ENCODE measurements at places on chromosomes 12 and 14.

- DNase-seq = no peak
These were observed 9.7 kb downstream of the TUBA1C start for GRCh38 chr12:49274396-49275069.

GRCh38 chr12:15116983-15117382 lies 104.2 kb downstream of the RERG start:
- DNase-seq = no peak

DNA sequence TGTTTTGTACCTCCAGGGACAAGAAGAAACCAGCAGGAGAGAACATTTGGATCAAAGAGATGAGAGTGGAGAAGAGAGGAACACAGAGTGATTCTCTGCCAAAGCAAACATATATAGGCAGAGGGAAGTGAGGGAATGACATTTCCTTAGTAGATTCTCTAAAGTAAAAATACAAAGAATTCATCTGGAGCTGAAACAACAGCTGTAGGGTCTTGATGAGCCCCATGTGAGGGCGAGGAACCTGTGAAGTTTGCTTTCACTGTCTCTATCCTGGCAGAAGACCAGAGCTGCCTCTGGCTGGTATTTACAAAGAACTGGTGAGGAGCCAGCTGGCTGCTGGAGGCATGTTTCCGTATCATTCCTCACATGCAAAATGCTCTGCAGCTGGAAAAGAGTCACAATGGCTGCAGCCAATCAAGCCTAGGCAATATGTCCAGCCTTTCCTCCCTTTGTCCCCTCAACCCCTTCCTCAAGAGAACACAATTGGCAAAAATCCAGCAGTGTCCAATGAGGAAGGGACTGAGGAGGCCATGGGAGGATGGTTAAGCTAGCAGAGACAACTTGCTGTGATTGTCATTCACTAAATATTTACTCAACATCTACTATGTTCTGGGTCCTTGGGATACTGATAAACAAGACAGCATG lies 122.5 kb downstream of the PHLDA1 start:
- DNase-seq = no peak

GRCh38 chr14:58477653-58478052 lies 50.1 kb downstream of the KIAA0586 start:
- DNase-seq = no peak

DNA sequence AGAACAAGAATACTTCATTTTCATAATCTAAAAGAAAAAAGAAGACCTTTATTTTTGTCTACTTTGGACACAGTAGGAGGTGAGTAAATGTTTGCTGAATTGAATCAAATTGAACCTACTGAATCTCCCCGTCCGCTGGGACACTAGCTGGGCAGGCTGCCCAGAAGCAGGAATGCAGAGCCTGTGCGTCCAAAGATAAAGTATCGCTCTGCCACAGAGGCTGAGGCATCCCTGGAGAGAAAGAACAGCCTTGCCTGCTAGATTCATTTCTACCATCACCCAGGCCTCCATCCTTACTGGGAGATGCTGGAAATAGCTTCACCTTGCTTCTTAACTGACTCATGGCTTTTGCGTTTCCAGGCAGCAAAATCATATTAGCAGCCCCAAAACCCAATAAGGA lies 64.1 kb upstream of the TSPAN11 start:
- no peak for DNase-seq

DNA sequence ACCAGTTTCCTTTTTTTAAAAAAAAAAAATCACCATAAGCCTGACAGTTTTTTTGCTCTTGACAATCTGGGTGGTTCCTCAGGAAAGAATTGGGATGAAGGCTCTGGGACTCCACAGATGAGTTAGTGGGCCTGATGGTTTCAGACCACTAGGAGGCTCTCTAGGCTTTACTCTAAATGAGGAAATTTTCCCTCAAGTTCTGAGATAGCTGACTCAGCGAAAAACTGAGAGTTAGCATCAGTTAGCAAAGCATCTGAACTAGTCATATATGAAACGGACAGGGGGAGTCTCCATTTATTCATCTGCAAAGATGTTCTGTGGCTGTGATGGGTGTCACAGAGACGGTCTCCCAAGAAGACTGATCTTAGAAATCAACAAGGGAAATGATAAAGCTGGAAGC lies 314.3 kb upstream of the OR4E1 start:
- no peak for DNase-seq

DNA sequence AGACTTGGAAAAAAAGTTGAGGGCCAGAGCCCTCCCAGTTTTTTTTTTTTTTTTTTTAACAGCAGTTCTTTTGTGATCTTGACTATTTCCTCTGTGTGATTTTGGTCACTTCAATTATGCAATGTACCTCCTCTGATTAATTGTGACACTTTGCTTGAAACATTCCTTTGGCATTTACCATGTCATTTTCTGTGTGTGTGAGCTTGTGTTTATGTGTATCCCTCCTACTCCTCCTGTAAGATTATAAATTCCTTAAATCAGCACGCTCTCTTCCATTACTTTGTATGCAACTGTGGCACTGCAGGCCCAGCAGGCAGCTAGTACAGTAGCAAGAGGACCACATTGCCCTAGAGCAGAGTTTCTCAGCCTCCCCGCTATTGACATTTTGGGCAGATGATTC lies 33.2 kb upstream of the GALNT16 start:
- no peak for DNase-seq

- no peak for DNase-seq
These were observed 9.7 kb upstream of the KRT81 start for GRCh38 chr12:52300796-52301691.

DNA sequence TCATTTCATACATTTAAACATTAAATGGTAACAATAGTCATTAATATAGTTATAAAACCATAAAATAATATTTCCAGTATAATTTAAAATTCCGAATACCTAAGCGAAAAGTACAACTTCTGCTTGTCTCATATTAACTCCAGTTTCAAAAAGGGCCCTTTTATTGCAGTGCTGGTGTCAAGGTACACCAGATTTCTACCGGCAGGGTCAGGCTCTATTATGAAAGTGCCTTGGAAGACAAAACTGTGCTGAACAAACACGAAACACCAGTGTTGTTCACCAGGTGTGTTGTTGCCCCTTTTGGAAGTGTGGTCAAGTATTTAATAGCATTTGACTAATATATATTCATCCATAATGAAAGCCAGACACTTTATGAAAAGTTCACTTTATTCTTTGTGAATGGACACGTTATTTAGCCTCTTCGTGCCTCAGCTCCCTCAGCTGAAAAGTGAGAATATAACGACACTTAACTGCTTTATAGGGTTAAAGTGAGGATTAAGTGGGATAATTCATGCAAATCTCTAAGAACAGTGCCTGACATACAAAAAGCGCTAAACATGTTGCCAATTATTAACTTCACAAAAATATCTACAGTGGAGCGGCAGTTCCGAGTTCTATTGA lies 20.3 kb upstream of the GNS start:
- DNase-seq = no peak

Data from GM20000 (cell line).